CD4-positive, alpha-beta T cell treated with Interferon alpha-2 for 1 hour (primary cell): ENCODE measurements at places on chromosomes 11 and 22.

- DNase-seq: no peak
Observed at GRCh38 chr22:42217752-42218280, 52.6 kb downstream of the TCF20 start.

DNA sequence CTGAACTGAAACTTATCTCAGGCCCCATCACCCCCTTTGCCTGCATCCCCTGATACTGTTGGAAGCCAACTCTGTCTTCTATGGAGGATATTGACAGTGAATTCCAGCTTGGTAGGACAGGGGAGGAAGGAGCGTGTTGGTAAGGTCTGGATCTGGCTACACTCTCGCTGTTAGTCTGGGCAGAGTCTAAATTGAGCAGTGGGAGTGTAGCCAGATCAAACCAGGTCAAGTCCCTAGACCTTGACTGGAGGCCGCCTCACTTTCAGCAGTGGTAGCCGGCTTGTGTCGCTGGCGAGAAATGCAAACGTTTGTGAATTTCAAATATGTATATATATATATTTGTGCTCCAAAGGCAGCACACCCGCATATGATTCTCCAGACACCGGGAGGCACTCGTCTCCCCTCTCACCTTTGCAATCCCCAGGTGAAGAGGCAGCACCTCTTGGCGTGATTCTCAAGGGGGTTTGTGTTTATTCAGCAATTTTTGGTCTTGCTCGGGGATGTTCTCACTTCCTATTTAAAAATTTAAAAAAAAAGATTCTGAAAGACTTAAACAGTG, 26.7 kb downstream of the DHCR7 start:
- DNase-seq: no peak

GRCh38 chr11:60910281-60910687, 3.7 kb upstream of the TMEM109 start:
- no peak for DNase-seq

- no peak for DNase-seq
Observed at GRCh38 chr11:44366741-44367140, 56.8 kb upstream of the ALX4 start.

GRCh38 chr11:113613619-113614018, 92.5 kb downstream of the TMPRSS5 start:
- DNase-seq: no peak
